GM03348 (cell line): ENCODE measurements at places on chromosomes 3 and 15.

DNA sequence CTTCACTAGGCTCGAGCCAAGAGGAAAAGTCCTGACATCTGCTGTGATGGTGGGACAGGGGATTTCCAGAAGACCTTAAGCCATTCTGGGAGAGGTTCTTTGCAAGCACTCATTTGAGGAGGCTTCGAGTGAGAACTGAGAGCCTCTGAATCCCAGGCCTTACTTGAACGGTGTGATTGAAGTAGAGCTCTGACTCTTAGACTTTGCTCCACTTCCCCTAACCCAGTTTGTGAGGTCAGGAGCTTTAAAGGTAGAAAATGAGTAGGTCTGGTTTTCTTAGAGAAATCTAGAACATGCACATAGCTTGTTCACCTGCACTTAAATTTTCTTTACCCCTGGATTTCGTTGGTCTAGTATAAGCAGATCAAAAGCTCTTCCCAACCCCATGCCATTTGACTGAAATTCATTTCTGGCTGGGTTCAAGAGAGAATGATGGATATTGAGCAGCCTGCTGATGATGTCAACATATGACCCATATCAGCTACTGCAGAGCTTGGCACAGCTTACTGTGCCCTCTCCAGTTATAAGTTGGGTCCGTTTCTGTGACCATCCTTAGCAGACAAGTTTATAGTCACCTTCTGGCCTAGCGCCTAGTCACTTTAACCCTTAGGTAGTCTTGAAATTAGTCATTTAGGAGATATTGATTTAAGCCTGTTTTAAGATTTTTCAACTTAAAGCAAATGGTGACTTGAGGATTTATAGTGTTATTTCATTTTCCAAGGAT lies 229.2 kb upstream of the CHRM5 start:
- DNase-seq: no peak

GRCh38 chr3:144053121-144053520 lies 81.5 kb downstream of the DIPK2A start:
- peak; percentile 68 for DNase-seq

GRCh38 chr3:161851941-161852566 lies 355.4 kb downstream of the OTOL1 start:
- DNase-seq: peak; percentile 69

GRCh38 chr3:196321162-196321561 lies 3.1 kb upstream of the DYNLT2B start:
- DNase-seq: no peak

DNA sequence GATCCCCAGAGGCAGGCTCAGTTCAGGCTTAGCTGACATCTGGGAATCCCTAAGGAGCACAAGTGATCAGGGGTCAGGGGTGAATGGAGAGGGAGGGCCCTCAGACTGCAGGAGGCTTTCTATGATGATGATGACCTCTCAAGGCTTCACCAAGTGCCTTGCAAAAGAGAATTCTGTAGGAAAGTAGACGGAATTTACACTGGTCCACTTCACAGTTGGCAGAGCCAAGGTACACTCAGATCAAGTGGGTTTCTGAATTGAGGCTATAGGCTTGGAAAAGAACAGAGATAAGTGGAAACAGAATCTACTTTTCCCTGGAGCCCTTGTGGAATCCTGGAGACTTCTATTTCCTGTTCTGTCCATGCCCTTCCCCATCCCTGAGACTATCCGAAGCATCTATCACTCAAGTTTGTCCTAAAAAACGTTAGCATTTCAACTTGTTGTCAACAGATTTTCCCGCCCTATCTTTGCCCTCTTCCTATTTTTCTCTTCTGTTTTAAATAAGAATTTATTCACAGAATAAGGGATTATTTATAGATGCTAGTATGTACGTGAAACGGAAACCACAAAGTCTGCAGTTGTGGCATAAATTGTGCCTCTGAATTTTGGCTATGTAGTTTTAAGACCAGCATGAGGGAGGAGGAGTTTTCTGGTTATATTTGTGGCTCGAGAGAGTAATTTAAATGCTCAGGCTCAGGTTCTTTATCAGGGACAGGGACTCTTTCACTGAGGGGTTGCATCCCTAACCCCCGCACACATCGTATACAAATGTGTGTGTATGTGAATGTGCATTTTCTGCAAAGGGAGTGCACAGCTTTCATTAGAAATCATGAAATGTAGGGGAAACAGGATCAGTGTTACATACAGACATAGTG lies 12.8 kb downstream of the GCSAM start:
- no peak for DNase-seq

- DNase-seq: no peak
These were observed 5.4 kb downstream of the TUBGCP5 start for GRCh38 chr15:23033979-23034378.

- no peak for DNase-seq
These were observed 76.1 kb upstream of the CMSS1 start for GRCh38 chr3:99741588-99741987.

DNA sequence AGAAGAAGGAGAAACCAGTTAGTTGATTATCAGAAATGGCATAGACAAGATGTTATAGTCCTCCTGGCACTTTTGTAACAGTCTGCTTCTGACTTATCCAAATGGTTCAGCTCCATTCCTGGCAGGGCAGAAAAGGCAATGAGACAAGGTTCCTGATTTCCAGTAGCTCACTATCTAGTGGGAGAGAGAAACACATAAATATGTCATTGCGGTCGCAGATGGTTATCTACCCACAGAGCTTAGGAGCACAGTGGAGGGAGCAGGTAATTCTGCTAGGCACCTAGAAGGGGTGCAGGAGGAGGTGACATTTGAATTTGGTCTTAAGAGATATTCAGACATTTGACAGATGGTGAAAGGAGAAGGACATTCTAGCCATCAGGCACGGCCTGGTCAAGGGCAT lies 78.1 kb downstream of the TAMM41 start:
- no peak for DNase-seq

DNA sequence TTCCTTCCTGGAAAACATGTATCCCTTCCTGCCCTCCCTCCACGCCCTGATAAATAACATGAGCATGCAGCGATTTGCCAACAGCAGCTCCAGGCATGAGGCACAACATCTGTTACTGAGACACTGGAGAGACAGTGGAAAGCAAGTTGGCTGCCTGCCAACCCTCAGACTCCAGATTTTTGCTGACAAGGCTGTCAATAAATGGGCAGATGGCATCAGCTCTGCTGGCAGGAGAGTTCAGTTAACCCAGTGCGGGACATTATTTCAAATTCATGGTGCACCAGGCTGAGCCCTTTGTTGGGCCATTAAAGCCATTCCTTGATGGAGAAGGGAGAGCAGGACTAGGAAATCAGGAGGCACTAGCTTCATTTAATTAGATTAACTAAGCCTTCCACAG lies 293.3 kb downstream of the MEX3B start:
- DNase-seq: peak; percentile 15

DNA sequence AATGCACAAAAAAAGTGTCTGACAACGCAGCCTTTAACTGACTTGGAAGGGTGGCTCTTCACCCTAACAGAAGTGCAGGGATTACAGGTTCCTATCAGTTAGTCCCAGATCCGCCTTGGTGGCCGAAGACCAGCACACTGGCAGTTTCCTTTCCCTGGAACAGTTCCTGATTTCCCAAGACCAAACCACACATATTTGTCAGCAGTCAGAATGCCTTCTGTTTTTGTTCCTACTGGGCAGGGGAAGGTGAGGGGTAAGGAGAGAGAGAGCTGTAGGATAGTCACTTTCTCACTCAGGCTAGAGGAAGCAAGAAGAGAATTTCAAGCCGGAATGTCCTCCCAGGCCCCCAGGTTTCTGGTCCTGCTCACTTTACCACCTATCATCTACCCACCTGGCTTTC lies 9.2 kb downstream of the CXCR6 start:
- DNase-seq: no peak

DNA sequence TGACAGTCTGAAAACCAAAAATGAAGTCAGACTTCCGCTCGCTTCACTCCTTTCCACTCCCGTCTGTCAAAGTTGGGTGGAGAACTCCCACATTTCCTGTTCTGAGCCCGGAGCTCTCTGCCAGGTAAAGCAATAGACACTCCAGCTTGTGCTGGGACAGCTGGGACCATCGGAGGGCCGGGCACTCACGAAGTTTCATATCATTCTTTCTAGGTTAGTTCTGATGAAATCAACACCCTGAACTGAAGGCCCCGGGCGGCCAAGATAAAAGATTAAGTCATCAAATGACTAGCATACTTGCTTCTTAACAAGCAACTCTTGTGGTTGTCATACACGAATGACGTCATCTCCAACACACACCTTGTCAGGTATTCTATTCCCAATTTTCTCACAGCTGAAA lies 42.1 kb downstream of the MAGI1 start:
- DNase-seq: no peak

GRCh38 chr3:54008744-54009143 lies 113.6 kb upstream of the CACNA2D3 start:
- DNase-seq: no peak

DNA sequence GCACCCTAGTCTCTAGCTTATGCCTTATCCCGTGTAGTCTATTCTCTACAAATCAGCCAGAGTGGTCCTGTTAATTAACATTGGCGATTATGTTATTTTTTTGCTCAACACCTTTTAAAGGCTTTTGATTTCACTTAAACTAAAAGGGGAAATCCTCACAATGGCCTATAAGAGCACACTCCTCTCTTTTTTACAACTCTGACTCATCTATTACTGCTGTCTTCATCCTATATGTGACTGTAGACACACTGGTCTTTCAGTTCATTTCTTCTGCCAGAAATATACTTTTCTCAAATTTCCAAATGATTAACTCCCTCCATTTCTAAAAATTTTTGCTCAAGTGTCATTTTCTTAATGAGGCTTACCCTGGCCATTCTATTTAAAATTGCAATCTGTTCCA lies 143.4 kb downstream of the NSUN3 start:
- DNase-seq: no peak

- no peak for DNase-seq
These were observed 30.2 kb downstream of the ABI3BP start for GRCh38 chr3:100963041-100963440.

DNA sequence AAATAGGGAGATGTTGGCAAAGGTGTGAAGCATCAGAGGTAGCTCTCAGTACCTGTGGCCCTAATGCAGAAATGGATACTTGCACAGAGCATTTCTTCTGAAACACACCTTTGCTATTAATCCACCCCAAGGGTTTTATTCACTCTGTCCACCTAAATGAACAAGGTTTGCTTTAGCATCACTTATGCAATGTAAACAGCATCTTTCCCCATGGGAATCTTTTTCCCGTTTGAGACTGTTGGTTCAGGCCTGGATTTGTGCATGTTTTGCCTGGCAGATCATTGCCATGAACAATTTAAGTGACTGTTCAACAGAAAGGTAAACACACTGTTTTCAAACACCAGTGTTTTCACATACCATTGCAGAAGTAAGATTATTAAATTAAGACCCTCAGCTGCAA lies 508.3 kb downstream of the SOX2 start:
- DNase-seq: no peak

- DNase-seq: no peak
These were observed 176.2 kb upstream of the TOPAZ1 start for GRCh38 chr3:44065311-44066094.

DNA sequence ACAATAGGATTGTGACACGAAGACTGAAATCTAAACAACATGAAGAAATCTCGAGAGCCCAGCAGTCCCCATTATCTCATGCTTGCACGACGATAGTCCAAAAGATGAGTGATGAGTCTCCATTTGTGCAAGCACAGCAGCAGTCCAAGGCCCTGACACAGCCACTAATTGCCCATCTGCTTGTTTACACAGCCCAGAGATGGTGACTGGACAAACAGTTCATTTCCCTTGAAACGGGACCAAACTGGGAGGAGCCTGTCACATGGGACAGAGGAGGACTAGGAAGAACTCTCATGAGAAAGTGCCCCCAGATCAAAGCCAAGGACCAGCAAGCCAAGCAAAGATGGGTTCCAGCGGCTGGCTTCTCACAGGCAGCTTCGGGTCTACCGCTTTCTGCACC lies 121.0 kb downstream of the GREM1 start:
- DNase-seq: peak; percentile 76

GRCh38 chr15:59344311-59344710 lies 28.4 kb downstream of the MYO1E start:
- DNase-seq: no peak

GRCh38 chr15:31151301-31152233 lies 50.0 kb upstream of the TRPM1 start:
- DNase-seq: no peak

DNA sequence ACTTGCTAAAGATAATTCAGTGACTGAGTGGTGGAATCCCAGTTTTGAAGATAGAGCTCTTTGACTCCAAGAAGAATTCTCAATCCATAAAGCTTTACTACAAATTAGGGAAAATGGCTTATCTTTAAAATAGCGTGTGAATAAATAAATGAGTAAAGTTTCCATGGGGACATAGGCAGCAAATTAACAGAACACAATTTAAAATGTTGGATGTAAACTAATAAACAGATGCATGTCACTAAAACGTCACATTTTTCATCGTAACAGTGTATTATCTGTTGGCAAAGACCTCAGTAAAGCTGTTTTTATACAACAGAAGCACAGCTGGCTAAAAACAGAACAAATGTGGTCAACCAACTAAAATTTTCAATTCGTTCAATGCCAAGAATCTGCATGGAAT lies 913.9 kb upstream of the CFAP20DC start:
- no peak for DNase-seq

DNA sequence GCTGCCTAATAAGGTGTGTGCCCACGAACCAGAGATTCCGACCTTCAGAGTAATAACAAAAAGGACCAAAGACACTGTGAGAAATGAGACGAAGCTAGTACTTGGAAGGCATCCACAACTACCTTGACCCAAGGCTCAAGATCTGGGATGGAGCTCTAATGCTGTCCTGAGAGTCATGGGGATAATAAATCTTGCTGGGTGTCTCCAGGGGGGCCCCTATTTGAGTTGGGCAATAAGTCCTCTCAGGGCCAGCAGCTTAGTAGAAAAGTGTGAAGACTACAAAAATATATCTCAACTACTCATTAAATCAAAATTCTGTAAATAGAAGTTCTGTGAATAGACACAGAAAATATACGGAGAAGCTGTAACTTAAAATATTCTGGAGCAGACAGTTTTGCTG lies 2.9 kb upstream of the NDN start:
- no peak for DNase-seq

GRCh38 chr15:38563723-38564519 lies 693 bp downstream of the RASGRP1 start:
- peak; percentile 85 for DNase-seq

- no peak for DNase-seq
These were observed 13.7 kb downstream of the IQCH start for GRCh38 chr15:67267951-67268941.

DNA sequence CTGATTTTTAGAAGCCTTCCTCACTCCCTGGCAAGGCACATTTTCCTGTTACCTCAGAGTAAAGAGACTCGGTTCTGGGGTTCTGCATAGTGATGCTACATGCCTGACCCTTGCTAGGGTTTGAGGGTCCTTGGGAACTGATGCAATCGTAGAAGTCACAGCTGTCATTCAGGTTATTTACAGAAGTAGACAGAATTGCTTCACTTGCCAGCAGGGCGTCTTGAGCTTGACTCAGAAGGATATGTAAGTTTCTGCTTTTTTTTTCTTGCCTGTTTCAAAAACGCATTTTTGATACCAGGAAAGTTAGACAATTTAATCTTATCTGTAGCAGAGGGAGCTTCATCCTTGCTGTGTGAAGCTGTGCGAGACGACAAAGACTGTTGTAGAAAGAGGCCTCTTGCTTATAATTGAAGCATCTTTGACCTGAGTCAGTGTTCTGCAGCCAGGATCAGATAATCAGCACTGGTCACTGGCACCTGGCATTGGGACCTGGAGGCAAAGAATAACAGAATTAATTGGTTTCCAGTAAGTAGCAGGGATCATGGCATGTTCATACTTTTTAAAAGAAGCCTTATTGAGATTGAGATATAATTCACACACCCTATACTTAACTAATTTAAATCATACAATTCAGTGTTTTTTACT lies 24.8 kb downstream of the CACNA1D start:
- no peak for DNase-seq

GRCh38 chr15:83066034-83066733 lies 868 bp downstream of the BTBD1 start:
- DNase-seq: no peak
